ENCODE measurements at places on chromosomes 6 and 20. TPM values are rescaled to one million over a fixed set of nuclear protein-coding genes. Genes with fewer than 3 reads are reported as not detected.

DNA sequence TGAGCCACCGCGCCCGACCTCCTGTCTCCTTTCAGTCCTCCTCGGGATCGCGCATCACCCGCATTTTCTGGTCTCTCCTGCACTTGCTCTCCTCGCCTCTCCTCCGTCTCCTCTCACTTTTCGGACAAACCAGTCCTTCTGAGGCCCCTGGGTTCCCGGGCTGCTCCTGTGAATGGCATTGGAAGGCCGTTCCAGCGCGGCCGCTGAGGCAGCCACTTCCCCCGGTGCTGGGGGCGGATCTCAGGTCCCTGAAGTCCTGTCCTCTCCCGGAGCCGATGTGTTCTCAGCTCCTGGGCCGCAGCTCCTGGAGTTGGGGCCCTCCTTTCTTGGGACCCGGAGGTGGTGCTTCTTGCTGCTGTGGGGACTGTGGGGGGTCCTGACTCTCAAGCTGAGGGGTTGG is 803 bp downstream of the MICB start:
- no peak for DNase-seq

The MICB gene
- total RNA-seq, result 33.9 TPM

DNA sequence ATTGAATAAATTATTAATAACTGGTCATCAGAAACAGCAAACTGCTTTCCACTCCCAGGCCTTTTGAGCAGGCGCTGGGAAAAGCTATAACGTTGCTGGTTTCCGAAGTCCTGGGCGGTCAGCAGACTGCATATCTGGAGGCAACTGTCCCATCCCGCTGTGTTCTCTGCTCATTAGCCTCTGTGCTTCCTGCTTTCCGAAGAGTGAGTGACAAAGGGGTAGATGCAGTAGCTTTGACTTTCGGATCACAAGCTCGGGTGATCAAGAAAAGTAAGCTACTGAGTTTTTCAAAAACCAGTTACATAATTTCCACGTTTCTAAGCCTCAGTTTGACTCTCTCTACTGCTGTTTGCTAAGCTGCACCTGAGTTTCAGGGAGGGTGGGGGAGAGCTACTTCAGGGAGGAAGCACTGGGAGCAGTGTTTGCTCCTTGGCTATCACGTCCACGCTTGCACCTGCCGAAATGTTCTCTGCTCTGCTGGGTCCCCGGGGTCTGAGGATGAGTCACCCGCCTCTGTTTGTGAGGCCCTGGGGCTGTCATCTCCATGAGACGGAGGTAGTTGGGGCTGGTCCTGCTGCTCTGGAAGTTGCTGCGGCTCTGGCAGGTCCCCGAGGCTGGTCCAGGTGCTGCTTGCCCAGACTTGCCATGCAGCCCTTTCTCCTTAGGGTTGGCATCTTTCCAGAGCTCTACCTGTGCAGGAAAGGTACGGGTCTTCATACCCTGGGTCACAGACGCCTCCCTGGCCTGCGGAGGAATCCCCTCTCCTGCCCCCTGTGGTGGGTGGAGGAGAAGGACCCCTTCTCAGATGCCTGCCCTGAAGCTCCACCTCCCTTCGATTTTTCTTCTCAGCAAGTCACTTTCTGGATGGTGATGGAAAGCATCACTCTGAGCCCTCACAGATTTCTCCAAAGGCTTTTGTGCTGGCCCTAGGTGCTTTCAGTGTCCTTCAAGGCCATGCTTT is 220.0 kb downstream of the QKI start:
- no peak for DNase-seq

The SPDEF gene
- 0.52 TPM for total RNA-seq

The NNAT gene
- not detected for total RNA-seq

The DEFB132 gene
- not detected for total RNA-seq

DNA sequence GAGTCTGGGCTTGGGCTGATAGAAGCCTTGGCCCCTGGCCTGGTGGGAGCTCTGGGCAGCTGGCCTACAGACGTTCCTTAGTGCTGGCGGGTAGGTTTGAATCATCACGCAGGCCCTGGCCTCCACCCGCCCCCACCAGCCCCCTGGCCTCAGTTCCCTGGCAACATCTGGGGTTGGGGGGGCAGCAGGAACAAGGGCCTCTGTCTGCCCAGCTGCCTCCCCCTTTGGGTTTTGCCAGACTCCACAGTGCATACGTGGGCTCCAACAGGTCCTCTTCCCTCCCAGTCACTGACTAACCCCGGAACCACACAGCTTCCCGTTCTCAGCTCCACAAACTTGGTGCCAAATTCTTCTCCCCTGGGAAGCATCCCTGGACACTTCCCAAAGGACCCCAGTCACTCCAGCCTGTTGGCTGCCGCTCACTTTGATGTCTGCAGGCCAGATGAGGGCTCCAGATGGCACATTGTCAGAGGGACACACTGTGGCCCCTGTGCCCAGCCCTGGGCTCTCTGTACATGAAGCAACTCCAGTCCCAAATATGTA is 957 bp upstream of the VEGFA start:
- no peak for DNase-seq

- DNase-seq, result no peak
These were observed 233.7 kb downstream of the THBS2 start for GRCh38 chr6:169019727-169020491.

- no peak for DNase-seq
These were observed 103.7 kb downstream of the REV3L start for GRCh38 chr6:111379302-111379701.

GRCh38 chr6:67467341-67467740 is 1167.7 kb upstream of the ADGRB3 start:
- no peak for DNase-seq

GRCh38 chr6:142707255-142707654 is 237.7 kb downstream of the HIVEP2 start:
- DNase-seq, result no peak

- no peak for DNase-seq
These were observed 14.9 kb upstream of the CCN5 start for GRCh38 chr20:44700306-44700705.

DNA sequence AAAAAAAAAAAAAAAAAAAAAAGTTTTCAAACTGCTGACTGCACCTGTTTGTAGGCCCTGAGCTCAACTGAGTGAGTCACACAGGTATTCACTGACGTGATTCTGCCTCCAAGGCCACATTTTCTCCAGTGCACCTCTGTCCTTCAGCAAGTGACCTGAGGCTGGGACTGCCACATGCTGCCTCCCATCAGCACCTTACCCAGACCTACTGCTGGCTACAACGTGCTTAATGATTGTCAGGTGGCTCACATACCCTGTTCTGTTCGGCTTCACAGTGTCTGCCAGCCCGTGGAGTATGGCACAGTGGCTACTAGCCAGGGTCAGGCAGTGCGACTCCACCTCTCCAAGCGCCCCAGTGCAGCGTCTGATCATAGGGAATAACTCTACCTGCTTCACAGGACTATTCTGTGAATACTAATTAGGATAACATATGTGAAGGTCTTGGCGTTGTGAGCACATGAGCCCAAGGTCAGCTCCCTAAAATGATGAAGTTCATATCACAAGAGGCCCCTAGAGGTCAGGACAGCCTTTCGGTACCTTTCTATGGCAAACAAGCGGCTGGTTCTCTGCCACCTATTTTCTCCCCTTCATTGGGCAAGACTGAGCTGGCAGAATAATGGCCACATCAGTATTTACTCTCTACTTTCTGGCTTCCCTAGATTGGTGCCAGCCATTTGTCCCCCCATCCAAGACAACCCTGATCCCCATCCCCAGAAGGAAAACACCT is 28.1 kb downstream of the RIPOR3 start:
- peak; percentile 52 for DNase-seq

DNA sequence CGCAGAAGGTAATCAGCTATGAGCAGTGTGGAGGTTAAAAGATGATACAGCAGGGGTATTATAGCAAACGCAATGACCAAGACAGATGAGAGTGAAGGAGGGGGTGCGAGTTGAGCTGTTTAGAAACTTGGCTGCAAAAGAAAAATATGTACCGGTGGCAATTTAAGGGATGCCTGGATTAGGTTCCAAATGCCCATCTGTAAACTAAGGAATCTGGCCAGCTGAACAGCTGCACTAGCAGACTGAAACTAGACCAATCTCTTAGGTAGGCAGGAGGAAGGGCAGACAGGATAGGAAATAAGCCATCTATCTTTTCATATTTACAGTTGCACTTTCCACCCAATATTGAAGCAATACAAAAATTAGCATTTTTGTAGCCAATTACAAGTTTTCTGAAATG is 407.6 kb downstream of the HTR1B start:
- no peak for DNase-seq

- no peak for DNase-seq
These were observed 33.3 kb upstream of the CITED2 start for GRCh38 chr6:139407718-139408222.

DNA sequence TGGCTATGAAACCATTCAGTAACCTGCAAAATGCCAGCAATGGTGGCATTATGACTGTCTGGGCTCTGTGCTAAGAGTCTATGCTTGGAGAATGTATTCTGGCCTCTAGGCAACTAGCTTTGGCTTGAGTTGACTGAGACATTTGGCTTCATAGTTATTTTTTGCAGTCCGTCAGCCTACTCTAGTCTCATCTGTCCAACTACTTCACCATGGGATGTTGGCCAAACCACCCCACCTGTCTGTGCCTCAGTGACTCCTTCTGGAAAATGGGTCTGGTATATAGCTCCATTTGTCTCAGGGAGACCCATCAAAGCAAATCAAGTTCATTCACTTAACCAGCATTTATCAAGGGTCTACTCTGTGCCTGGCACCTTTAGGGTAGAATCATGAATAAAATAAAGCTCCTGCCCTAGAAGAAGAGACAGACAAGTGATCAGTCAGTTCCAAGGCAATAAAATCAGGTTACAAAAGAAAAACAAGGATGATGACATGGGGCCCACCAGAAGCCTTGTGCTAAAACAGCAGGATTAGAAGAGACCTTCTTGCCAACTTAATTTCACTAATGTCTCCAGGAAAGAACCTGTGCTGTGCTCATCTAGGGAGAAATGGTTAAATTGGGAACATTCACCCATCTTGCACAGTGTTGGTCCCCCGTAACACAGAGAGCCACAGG is 102.4 kb upstream of the ARMC2 start:
- DNase-seq, result no peak

The ADGRF1 gene
- total RNA-seq, result not detected

- DNase-seq, result peak; percentile 53
These were observed 135.3 kb downstream of the HFE start for GRCh38 chr6:26222571-26222970.

The PROCR gene
- not detected for total RNA-seq
